ENCODE measurements at places on chromosomes 6 and 20.

DNA sequence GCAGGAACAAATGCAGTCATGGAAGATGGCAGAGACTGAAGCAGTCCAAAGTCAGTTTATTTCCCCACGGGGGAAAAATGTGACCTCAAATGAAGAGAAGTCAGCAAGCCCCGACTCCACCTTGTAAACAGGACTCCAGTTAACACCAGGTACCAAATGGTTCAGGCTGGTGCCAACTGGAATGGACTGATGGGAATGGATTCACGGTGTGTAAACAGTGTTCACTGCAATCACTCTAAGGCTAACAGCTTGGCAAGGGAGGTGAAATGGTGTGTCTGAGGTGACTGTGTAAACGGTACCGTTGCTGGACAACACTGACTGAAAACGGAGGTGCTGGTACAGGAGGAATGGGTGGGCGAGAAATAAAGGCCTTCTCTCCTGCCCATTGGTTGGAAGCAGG lies 12.0 kb downstream of the PLAGL2 start:
- DNase-seq, result no peak

GRCh38 chr6:147906361-147906760 lies 397.9 kb downstream of the SAMD5 start:
- peak; percentile 3 for DNase-seq

DNA sequence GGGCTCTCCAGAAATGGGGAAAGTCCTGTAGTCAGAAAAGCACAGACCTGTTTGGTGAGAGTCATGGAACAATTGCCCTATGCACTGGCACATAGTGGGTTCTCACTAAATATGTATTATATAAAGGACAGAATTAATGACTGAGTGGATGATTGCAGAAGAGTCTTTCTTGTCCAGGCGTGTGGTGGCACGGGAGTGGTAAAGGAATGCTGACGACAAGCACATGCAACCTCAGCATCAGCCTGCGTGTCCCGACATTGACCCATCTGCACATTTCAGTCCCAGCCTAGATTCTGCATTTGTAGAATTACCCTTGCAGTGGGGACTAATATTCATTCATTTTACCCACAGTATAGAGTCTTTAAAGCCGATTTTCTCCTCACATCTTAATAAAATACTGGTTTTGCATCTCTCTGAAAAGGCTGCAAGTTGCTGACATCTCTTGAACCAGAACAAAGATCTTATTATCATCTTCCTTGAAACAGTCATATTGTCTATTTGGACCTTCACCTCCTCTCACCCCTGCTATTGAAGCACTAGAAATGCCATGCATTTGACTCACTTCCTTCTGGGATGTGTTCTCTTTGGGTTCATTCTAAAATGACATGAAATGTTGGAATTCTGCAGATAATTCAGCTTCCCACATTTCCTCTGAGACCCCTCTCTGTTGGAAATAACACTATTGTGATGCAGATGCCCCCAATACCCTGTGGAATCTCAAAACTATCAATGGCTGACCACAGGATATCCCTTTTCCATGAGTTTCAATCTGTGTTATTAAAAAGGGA lies 883.6 kb upstream of the FLRT3 start:
- DNase-seq, result no peak

- peak; percentile 39 for DNase-seq
These were observed 3.5 kb upstream of the HTR1B start for GRCh38 chr6:77466451-77467437.

DNA sequence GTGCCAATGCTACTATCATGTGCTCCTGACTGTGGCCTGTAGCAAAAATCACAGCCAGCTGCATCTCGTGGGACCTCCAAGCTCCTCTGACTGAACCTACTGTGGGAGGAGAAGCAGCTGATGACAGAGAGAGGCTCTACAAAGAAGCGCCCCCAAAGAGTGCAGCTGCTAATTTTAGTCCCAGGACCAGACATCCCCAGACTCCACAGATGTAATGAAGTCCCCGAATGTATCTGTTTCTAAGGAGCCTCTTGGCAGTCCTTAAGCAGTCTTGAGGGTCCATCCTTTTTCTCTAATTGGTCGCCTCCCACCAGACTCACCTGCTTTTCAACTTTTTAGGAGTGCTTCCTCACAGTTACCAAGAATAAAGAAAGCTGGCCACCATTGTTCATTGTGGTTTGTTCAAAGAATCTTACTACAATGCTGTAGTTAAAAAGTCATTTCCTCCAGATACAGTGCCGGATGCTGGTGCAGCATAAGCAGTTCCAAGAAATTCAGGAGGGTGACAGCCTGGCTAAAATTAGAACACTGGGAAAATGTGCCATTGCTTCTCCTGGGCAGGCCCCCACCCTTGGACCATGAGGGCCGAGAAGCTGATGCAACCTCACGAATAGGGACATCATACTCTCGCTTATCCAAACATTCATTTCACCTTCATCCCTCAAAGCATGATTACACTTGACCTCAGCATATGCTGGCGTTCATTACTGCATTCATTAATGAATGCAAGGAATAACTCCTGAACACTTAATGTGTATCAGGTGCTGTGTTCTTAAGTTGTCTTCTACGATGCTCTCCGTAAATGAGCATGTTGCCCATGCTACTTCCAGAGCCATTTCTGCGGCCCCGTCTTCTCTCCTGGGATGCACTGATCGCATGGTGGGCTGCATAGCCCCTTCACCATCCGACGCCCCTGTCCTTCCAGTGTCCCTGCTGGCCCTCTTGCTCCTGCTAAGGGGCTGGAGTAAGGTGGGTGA lies 66.4 kb downstream of the LY86 start:
- no peak for DNase-seq

GRCh38 chr20:3364323-3365013 lies 43.0 kb downstream of the DNAAF9 start:
- no peak for DNase-seq

DNA sequence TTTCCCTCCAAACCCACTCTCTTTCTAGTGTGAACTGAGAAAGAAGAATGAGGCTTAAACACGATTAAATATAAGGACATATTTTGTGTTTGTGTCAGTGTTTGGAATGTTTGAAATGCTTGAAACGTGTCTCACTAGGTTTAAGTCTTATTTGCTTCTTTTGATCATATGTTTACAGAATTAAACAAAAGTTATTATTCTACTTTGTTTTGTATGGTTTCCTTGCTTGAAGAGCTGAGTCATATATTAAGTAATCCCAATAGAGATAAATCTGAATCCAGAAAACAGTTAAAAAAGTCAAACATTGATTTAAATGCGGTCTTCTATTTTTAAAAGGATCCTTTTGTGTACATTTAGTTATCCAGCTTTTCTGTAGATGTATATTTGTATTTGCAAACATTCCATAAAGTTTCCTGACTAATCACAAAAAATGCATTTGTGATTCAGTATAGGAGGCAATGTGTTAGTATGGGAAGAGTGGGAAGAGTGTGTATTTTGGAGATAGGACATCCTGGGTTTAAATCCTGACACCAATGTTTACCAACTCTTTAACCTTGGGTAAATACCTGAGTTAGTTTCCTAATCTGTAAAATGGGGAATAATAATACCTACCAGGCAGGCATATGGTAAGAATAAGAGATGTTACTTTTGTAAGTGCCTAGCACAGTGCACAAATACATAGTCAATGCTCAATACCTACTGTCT lies 72.9 kb downstream of the TSBP1 start:
- DNase-seq, result no peak

GRCh38 chr6:168441434-168442391 lies 729 bp downstream of the SMOC2 start:
- DNase-seq, result no peak

DNA sequence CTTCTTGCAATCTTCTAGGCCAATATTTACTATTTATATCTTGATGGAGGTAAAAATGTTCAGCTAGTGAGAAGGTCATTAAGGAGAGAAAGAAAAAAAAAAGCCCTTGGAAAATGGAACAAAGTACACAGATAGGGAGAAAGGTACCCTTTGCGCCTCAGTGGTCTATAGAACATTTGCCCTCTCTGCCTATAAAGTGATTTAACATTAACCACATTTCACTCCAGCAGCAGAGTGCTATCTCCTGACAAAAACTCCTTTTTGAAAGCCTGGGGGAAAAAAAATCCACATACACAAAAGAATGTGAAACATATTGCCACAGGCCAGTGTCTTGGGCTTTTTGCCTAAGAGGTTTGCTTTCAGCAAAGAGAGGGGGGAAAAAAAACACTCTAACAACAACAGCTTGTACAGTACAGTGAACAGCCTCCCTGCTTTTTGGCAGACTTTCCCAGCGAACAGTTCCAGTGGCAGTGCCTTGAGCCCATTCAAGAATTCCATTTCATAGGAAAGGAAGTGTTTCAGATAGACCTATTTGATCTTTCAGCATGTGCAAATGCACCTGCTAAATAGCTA lies 695 bp downstream of the ARHGAP18 start:
- DNase-seq, result no peak

GRCh38 chr20:64228751-64229506 lies 26.6 kb upstream of the PCMTD2 start:
- no peak for DNase-seq

DNA sequence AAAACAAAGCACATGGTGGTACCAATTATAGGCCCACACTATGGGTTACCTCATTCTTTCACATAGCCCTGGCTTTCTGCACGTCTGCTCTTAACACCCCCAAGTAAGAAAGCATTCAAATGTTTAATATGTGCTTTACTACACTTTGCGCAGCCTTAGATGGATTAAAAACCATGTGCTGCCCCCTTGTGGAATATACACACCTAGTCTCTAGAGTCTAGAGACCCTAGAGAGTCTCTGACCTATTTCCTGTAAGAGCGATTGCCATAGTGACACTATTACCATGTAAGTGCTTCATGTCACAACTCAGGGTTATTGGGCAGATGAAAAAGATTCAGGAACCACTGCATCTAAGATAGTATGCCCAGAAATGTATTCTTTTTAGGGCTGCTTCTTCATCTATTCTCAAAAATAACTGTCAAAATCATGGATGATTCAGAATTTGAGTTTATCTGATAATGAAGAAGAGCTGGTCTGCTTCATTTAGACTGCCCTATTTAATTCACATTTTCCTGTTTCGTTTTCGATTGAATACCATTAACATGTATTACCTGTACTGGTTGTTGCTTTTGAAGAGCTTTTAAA lies 186.3 kb downstream of the ADGB start:
- DNase-seq, result no peak

DNA sequence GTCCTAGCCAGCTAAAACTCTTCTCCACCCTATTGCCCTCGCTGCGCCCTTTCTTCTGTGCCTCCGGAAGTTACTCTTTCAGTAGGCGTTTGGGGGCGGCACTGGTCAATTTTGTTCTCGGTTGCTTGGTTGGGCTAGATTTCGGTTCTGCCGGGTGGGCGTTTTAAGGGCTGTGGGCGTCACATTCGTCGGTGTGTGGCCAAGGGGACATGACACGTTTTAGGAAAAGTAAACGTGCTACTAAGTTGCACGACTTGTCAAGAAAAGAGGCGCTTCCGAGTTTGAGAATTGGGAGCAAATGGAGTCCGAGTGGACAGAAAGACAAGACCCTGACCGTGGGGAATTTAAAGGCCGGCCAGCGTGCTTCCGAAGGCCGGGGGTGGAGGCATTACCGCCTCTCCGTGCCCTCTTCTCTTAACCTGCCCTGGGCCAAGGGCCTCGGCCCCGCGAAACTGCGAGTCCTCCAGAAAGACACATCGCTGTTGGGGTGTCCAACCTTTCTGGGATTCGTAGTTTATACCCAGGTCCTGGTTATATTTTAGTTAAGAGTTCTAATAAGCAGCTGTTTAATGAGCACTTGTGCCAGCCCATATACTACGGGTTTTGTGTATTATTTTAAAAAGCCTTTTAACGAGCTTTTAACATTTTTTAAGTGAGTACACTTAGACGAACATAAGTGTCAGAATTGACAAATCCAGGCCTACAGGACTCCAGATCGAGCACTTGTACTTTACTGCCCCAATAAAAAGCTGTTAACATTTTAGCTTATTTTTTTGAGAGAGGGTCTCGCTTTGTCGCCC lies 664 bp upstream of the BAG6 start:
- DNase-seq, result peak; percentile 98

GRCh38 chr6:16205377-16206144 lies 32.8 kb upstream of the GMPR start:
- DNase-seq, result no peak

DNA sequence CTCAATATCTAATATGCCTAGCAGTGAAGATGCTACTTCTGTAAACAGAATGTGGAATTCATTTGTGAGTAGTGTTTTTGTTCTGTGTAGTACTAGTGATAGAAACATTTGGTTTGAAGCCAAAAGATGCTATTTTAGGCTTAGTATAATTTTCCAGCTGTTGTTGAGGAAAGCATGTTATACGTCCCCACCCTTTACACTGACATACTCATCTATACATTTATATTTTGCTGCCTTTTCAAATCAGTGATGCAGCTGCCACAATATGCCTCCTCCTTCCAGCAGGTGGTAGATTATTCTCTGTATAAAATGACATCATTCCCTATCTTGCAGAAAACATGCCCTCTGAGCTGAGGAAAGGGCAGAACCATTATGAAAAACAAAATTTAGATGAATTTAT lies 1217.6 kb upstream of the GJE1 start:
- DNase-seq, result no peak

DNA sequence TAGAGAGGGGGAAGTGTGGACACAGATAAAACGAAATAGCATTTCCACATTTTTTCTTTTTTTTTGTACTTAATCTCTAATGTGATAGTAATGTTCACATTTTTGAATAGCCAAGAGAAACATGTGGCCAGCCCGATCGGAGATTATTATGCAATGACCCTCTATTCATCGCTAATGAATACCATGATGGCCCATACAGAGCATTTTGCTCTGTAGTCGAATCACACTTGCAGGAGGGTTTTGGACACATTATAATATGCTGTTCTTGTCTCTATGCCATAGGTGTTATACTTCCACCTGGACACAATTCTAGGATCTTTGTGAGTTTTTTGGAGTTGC lies 60.1 kb downstream of the MTHFD1L start:
- DNase-seq, result no peak

- no peak for DNase-seq
These were observed 2.2 kb downstream of the SRC start for GRCh38 chr20:37347891-37348791.

- DNase-seq, result no peak
These were observed 42.1 kb upstream of the MYL9 start for GRCh38 chr20:36499211-36499610.

DNA sequence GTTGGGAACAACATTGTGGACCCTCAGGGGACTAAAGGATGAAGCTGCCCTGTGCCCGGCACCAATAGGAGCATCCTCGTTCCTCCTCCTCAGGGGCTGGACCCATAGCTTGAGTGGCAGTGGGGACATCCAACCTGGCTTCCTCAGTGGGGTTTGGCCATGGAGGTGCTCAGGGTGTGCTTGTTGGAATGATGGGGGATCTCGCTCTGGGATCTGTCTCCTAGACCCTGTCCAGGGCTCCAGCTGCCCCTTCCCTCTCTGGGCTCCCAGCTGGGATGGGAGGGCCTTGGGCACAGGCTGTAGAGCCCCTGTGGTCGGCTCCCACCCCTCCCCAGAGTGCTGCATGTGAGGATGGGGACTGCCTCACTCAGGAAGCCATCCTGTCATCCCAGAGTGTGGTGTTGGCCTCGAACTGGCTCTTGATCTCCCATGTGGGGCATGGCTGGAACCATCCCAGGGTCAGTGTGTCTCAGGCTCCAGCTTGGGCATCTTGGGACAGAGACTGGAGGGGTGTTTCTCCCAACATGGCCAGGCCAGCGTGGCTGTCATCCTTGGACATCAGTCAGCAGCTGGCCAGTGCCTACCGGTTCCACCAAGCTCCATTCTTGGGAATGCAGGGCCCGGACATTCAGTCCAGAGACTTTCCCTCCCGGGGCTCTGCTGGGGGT lies 9.5 kb upstream of the MYT1 start:
- no peak for DNase-seq

All from ELF-1 (cell line).